ENCODE measurements at places on chromosomes 6 and 20.

DNA sequence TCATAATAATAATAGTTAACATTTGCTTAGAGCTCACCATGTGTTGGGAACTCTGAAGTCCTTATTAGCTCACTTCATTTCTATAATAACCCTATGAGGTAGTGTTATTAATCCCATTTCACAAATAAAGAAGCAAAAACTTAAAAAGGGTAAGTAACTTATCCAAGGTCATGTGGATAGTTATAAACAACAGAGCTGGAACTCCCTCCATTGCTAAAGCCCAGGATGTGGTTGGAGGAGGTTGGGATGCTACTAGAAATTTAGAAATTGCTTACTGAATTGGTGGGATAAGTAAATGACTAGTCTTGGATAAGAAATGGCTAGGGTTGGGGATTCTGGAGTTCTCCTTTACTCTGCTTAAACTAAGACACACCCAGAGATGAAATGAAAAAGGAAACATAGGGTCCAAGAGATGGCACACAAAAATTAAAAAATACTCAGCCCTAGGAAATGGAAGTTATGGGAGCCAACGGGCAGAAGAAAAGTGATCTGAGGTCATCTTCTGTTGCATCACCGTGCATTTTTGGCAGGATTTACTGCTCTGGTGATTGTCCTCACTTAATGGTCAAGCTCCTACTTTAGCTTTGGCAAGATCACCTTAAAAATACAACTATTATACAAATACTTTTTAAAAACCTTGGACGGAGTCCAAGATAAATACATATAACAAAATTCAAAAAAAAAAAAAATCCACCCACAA lies 7.7 kb upstream of the CLIC5 start:
- DNase-seq, result no peak

DNA sequence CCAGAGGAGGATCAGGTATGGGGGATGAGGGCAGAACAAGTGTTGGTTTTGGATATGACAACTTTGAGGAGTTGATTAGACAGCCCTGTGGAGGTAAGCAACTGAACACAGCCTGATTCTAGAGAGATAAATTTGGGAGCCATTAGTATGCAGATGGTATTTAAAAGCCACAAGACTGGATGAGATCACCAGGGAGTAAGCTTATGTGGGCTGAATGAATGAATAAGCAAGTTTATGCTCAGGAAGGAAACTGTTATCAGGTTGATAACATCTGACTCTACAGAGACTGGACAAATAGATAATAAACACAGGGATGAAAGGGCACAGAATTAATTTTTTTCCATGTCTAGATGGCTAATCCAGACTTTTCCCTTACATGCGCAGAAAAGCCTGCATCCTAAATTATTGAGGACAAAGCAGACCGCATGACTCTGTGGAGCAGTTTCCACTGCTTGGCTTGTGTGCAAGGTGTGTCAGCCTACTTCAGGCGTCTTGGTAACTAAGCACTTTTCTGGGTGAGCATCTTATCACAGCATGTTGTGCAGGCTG lies 150.6 kb downstream of the GJA10 start:
- no peak for DNase-seq

- no peak for DNase-seq
Measured at GRCh38 chr6:157282284-157282683, 41.0 kb downstream of the TMEM242 start.

GRCh38 chr6:11007715-11008608 lies 36.1 kb downstream of the ELOVL2 start:
- no peak for DNase-seq

DNA sequence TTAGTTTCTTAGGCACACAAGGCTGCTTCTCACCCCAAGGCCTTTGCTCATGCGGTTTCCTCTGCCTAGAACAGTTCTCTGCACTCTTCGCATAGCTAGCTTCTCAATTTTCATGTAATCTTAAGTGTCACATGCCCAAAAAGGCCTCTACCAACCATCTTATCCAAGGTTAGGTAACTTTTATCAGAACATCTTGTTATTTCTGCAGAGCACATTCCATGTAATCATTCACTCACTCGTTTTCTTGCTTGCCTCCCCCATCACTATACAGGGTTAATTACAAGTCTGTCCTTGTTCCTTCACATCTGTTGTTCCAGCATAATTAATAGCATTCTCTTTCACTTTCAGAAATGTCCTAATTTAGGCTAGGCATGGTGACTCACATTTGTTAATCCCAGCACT lies 53.8 kb downstream of the NCOA6 start:
- no peak for DNase-seq

- no peak for DNase-seq
Measured at GRCh38 chr20:17992224-17992637, 23.4 kb downstream of the MGME1 start.

DNA sequence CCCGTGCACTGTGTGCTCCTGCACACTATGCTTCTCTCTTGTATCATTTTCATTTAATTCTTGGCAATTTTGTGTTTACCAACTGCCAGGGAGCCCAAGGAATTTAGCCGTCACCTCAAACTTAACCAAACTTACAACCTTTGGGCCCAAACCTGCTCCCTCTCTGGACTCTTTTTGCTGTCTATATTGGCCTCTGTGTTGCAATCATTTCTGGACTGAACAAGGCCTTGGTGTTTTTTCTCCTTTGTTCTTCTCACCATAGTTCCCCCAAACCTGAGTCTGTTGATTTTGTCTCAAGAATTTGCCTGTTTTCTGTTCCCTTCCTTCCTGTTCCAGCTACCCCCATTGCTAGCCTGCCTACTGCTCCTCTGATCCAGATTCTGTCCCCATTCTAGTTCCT lies 19.2 kb downstream of the DCBLD1 start:
- no peak for DNase-seq

GRCh38 chr6:32581315-32582095 lies 8.1 kb downstream of the HLA-DRB1 start:
- DNase-seq, result no peak

- no peak for DNase-seq
Measured at GRCh38 chr20:61457725-61458124, 205.7 kb downstream of the CDH4 start.

- DNase-seq, result no peak
Measured at GRCh38 chr20:24018796-24019195, 30.2 kb upstream of the GGTLC1 start.
